ENCODE measurements at places on chromosomes 2 and 18.

GRCh38 chr2:121257480-121257840 lies 27.5 kb downstream of the TFCP2L1 start:
- DNase-seq = no peak

DNA sequence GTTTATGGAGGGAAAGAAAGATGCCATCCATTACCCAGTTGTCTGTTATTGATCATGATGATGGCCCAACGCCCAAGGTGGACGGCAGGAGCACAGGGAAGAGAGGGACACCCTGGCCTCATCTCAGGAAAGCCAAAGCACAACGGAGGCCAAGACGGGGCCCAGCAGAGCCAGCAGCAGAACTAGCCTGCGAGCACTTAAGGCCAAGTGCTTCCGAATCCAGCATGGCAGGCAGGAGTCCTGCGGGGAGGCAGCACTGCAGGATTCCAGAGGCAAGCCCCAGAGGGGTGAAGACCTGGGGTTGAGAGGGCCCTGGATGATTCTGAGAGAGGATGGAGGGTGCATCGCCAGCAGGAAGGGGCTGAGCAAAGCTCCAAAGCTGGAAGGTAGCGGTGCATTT lies 28.3 kb upstream of the KLHL29 start:
- no peak for DNase-seq

DNA sequence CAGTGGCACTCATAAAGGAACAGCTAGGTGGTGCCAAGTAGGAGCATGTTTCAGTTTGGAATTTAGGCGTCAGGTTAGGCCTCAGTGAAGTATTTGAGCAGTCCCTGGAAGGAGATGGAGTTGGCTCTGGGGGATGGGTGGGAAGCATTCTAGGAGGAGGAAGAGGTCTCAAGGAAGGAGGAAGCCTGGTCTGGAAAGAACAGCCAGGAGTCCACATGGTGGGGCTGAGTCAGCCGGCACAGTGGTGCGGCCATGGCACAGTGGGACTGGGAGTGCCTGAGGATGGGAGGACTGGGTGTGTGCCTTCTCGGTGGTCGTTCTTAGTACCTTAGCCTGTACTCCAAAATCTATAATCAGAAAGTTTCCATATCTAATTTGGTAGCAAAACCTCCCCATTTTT lies 373.3 kb downstream of the PTPRM start:
- no peak for DNase-seq

DNA sequence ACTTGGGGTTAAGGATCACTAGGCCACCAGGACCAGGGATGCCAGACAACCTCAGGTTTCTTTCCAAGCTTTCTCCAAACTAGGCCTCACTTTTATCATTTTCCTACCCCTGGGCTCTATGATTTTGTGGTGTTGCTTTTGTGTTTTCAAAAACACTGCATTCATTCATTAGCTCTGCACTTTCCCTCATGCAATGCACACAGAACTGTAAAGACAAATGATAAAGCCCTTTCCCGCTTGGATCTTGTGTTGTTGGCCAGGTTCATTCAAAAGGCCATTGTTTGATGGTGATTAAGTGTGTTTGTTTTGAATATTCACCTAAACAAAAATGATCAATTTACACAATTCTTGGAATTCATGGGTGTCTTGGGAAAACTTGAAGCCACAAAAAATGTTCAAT lies 210.7 kb upstream of the TNP1 start:
- no peak for DNase-seq

GRCh38 chr2:179991344-179991743 lies 15.8 kb downstream of the CWC22 start:
- DNase-seq = no peak

DNA sequence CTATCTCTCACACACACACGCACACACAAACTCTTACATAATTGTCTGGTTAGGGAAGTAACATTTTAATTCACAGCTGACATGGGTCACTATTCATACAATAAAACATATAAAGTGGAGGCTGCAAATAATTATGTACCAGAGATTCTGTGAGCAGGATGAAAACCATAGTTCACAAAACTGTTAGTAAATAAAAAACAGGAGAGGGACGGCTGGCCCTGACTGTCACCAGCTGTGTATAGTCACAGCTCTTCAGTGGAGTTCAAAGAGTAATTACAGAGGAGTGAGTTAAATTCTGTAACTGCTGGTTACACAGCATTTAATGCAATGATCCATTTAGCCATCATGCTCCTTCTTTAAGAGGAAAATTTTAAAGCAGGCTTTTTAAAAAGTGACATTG lies 76.9 kb downstream of the NRXN1 start:
- peak; percentile 55 for DNase-seq

DNA sequence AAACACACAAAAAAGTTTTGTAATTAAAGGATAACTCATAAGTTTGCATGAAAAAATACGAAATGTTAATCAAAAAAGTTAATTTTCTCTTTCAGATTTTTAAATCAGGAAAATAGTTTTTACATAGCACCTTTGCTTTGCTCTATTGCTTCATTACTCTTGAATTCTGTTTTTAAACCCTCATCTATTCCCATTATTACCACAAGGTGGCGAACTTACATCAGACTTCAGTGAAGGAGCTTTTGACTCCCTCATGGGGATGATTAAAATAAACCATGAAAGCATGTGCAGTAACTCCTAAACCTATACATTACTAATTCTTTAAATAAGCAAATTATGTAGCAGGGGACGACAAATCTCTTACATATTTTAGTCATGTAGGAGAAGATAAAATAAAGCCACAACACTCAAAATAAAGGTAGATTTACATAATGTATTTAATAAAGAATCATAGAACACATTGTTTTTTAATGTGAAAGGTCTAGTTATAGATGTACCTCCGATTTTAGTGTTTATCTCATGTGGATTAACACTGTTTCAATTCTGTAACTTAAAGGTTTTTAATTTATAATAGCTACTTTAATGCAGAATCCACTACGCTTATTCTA lies 105.2 kb downstream of the NETO1 start:
- DNase-seq = peak; percentile 78

DNA sequence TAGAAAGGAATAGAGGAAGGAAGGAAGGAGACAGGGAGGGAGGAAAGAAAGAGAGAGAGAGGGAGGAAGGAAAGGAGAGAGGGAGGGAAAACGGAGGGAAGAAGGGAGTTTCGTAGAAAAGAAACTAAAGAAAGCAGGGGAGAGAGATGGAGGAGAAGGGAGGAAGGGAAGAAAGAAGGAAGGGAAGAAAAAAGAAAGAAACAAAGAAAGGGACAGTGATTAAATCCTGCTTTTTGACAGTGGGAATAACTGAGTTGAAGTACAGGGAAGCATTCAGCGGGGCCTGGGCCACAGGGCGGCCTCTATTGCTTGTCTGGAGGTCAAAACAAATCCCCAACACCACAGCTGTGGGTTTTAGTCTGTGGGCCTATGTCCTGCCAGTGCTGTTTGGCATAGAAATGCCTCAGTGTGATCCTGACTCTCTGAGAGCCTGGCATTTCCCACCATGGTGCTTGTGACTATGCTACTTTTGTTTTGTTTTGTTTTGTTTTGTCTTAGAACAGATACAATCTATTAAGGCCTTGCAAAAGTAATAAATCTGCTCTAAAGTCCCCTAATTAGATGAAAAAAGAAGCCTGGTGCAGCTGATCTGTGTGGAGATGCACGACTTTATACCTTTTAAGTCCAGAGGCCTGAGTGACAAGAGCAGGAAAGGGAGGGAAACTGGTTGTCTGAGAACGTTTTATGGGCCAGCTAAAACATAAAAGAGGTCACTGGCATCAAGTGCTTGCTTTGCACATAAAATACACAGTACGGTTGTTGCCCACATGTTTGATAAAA lies 40.0 kb downstream of the IL1RL2 start:
- DNase-seq = no peak

DNA sequence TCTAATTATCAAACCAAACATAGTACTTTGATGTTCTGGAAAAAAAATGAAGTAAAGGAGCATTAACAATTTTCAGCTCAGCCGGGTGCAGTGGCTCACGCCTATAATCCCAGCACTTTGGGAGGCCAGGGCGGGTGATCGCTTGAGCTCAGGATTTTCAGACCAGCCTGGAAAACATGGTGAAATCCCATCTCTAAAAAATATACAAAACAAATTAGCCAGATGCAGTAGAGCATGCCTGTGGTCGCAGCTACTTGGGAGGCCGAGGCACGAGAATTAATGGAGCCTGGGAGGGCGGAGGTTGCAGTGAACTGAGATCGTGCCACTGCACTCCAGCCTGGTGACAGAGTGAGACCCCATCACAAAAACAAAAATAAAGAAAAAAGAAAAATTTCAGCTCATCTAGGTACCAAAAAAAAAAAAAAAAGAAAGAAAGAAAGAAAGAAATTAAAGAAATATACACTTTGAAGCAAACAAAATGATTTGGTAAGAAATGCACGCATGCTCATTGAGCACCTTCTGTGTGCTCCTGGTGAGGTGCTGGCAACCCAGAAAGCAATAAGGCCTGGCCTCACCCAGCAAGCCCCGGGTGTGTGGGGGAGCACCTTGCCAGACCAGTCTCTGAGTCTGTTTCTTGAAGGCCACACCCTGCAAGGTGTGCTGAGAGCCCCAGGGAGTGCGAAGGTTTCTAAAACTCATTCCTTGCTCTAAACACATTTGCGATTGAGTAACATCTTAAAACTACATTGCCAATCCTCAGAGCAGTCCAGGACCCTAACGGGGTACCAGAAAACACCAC lies 133.5 kb downstream of the TFCP2L1 start:
- DNase-seq = no peak

DNA sequence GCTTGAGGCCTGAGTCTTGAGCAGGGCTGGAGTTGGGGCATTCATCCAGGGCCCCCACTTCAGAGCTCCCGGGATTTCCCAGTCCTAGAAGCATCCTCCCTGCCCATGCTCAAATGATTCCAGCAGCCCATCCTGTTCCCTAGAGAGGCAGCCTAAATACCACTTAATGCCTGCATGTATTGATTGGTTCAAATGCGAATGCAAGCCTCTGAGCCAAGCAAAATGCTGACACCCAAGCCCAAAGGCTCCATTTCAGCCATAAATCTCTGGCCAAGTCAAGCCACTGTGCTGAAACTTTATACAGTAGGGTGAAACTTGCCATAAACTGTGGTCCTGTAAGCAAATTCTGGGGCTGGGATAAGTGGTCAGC lies 279.8 kb downstream of the CLIP4 start:
- DNase-seq = no peak

- DNase-seq = no peak
Measured at GRCh38 chr2:120272763-120273481, 20.3 kb downstream of the RALB start.

- no peak for DNase-seq
Measured at GRCh38 chr2:55025627-55026026, 24.6 kb downstream of the RTN4 start.

DNA sequence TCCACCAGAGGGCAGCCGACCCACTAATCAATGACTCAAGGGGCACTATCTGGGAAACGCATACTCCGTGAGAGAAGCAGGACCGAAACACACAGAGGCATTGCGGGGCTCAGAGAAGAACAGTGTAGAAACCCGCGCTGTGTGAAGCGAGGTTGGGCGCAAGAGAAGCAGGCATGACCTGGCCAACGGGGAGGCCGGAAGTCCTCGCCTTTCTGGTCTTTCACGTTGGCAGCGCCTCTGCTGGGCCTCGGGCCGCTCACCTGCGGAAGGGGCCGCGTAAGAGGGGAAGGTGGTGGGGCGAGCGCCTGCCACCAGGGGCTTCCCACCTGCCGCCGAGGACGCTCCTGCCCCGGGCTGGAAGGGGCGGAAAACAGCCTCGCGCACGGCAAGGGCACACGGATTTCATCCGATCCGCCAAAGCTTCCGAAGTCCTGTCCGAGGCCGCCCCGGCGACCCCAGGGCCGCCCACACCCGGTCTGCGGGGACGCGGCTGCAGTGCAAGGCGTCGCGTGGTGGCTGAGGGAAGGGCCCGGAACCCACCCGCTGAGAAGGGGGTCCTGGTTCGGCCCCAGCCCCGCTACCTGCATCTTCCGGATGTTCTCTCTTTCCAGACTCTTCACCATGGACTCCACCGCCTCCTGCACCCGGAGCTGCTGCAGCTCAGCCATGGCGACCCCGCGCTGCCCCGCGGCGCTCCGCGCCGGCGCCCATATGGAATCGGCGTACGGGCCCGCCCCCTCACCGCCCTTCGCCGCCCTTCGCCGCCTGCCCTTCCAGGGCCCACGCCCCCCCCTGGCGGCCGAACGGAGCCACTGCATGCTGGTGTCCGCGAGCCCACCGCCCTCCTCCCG lies at the start of gene FAM136A:
TSS of gene FAM136A (minus strand) at position 724 of the 851 bp plus-strand sequence. CDS start at position 668, 56 bp downstream.
- peak; percentile 77 for DNase-seq

DNA sequence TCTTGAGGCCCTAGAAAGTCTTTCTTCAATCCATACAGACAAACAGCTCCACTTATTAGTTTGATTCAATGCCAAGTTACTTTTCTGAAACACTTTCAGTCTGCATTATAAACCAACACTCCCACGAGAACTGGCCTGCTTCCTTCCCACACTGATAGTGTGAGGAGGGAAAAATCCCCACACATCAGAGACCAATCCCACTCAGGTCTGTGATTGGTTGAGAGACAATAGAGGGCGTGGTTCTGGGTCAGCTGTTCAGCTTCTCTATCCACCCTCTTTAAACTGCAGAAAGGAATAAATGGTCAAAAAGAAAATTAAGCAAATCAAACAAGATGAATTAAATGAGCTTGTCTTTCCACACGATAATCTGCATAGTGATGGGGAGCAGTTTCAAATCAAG lies 152.5 kb downstream of the NRP2 start:
- DNase-seq = no peak

DNA sequence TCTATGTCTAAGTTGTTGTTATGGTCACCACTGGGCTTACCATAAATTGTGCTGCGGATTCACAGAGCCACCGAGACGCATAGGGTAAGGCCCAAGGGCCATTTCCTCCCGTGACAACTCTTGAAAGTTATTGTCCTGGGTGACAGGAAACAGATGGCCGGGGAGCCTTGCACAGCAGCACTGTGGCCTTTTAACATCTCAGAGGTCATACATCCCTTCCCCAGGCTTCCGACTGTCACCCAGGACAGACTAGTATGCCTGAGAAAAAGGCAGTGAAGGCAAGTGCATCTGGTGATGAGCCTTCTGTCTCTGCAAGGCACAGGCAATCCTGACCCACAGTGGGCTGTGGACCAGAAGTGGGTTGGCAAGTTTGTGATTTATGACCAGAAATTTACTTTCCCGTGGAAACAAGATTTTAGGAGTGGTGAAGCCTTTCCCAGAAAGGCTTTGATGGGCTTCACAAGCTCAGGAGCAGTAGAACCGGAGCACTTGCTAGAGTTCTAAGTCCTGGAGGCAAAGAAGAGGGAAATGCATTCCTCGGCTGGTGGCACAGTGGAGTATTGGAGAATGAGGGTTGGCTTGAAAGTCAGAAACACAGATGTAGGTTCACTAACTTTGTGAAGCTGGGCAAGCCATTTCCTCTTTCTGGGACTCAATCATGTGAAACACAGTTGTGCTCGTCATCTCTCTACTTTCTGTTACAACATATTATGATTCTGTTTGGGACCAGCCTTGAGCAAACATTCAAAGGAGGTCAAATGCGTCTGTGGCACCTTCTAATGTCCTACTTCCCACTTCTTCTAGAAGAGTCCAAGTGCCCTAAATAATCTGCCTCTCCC lies 2.0 kb upstream of the CAPN14 start:
- DNase-seq = no peak

DNA sequence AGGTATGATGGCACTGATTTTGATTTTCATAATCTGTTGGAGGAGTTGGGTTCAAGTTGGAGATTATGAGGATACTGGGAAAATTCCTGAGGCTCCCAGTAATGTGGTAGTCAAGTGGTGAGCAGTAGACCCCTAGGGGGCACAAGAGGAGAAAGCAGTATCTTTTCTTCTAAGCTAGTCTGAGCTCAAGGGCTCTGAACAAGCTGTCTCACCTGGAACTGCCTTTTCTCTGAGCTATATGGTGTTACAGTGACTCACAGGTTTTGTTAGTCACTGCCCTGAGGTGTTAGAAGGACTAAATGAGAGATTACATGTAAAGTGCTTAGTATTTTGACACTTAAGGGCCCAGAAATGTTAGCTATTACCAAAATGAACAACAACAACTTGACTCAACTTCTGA lies 42.2 kb downstream of the CD302 start:
- DNase-seq = no peak

GRCh38 chr18:12278741-12279682 lies 24.9 kb downstream of the CIDEA start:
- no peak for DNase-seq
